Stimulated activated CD4-positive, alpha-beta T cell treated with anti-CD3 and anti-CD28 coated beads, Interleukin-1b, Interleukin-23, amount 100 ng/mL, for 24 hours (primary cell): ENCODE measurements at places on chromosomes 4 and X.

DNA sequence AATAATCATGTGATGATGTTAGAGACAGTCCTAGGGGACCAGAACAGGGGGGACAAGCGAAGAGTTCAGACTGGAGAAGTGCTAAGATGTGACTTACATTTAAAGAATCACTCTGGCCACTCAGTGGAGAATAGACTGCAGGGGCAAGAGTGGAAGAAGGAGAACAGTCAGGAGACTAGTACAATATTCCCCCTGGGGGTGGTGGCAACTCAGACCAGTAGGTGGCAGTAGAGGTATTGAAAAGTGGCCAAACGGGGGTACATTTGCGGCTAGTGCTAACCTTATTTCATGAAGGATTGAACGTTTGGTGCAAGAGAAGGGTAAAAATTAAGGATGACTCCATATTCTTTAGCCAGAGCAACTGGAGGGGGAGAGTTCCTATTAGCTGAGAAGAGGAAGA lies 2.7 kb upstream of the BMX start:
- peak; percentile 8 for DNase-seq

- DNase-seq: no peak
Measured at GRCh38 chrX:153992180-153992579, 19.6 kb downstream of the TMEM187 start.

GRCh38 chr4:65668201-65669089 lies 1.8 kb downstream of the EPHA5 start:
- no peak for DNase-seq

DNA sequence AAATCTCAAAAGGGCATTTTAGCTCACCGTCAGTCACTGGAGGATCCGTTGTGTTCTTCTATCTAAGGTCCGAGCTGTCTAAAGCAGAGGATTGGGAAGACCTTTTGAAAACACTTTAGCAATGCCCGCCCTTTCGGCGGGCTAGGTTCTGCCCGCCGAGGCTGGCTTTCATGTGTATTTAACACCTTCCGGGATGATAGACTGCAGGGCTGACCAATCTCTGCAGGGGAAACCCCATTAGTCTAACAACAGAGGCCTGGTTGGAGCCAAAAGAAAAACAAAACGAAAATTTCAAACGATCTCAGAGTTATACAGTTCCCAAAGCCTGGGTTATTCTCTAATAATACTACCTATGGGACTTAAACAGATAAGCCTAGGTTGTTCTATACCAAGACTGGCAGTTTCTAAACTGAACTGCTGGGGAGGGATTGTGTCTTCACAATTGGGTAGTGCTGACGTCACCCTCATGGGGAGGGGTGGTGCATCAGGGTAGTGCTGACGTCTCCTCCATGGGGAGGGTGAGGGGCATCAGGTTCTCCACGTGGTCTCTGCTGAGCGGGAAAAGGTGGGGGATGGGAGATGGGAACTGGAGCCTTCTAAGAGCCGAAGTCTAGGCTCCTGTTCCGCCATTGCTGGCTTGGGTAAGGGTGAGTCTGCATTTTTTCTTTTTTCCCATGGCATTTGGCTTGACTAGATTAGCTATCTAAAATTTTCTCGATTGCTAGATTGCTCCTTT lies 14.8 kb upstream of the CUL4B start:
- no peak for DNase-seq

GRCh38 chrX:121365572-121366161 lies 318.3 kb downstream of the GLUD2 start:
- DNase-seq: no peak

GRCh38 chr4:22466581-22466980 lies 49.3 kb downstream of the ADGRA3 start:
- DNase-seq: no peak

DNA sequence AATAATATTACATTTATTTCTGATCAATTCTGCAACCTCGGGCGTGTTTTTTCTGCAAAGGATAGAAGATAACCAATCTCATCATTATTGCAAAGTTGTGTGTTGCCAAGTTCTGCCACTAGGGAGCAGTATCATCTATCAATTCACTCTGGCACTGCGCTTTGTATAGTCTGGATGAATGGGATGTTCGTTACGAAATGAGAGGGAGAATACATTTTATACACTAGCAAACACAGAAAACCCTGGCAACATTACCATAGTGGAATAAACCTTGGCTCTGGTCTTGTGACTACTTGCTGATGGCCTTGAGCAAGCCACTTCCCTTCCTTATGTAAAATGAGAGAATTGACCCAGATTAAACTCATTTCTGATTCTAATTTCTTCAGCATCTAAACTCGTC lies 97.5 kb upstream of the ZNF518B start:
- DNase-seq: peak; percentile 11

DNA sequence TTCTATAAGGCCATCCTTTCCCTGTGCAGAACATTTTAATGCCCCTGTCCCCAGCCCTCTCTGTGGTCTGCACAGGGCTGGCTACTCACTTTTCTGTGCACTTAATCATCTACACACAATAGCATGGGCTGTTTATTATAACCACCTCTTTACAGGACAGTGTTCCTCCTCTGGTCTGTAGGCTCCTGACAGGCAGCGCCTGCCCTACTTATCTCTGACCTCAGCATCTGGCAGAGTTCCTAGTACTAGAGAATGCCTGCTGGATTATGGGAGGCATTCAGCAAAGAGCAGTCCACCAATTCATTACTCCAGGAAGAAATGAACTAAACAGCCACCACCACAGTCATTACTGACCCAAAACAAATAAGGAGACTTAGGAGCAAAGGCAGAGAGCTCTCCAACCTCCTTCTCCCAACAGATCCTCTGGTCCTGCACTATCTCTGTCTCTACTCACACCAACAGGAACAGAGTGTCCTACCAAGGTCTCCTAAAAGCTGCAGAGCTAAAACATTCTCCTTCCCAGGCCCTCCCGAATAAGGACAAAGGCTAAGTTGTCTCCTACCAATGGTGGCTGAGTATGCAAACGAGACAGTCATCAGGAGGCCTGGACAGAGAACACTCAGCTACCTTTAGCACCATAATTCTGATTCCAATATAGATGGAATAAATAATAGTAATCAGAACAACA lies 279.2 kb downstream of the QDPR start:
- no peak for DNase-seq

GRCh38 chrX:54920610-54921426 lies at the start of gene TRO:
Gene TRO, plus strand, starts transcription at chrX:54920824. Its CDS starts 1,423 bp downstream, at chrX:54922247.
- no peak for DNase-seq

DNA sequence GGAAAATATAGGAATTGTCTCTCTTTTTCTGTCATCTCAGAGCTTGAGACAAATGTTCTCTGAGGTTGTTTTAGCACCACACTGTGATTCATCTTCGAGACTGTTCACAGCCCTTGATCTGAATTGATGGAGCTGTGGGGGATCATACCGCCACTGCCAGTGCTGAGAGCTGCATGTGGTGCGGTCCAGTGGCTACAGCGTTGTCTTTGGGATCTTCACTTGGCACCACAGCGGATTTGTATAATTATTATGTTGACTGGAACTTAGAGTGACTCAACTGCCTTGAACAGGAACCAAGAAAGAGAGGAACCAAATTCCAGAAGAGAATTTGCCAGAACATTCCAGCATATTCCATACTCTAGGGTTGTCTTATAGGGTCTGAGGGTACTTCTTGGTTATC lies 29.1 kb downstream of the TBL1X start:
- no peak for DNase-seq
